ENCODE measurements at places on chromosomes 1 and 21.

- DNase-seq, result no peak
Measured at GRCh38 chr21:33088384-33088783, 18.4 kb downstream of the OLIG1 start.

- DNase-seq, result no peak
Measured at GRCh38 chr1:224087286-224087794, 26.6 kb upstream of the FBXO28 start.

- DNase-seq, result no peak
Measured at GRCh38 chr21:34511181-34511580, 829 bp downstream of the KCNE1 start.

DNA sequence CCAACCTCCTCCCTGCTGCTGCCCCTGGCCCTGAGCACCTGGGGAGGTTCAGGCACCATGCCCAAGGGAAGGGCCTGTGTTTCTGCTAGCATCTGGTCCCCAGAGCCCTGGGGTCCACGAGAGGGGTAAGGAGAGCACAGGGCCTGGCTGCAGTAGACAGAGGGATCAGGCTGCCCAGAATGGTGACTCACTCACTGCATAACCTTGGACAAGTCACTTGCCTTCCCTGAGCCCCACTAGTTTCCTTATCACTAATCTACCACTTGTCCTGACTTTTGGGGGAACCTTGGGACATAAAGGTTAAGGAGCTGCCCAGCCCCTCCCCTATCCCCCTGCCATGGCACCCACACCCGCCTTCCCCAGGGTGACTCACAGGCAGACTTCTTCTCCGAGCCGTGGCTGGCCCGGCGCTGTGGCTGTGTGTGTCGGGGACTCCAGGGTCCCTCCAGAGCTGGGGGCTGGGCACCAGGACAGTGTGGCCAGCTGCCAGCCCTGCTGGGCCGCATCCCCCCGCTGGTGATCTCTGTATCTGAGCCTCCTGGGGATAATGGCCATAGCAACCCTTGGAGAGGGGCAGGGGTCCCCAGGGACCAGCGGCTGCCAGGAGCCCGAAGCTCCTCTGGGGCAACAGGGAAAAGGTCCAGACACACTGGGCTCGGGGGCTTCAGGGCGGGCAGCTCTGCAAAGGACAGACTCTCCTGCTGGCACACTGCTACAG is 4.0 kb downstream of the ARHGEF19 start:
- DNase-seq, result no peak

GRCh38 chr1:212457740-212458338 is 25.1 kb downstream of the NENF start:
- peak; percentile 77 for DNase-seq

GRCh38 chr1:44281962-44282703 is 68.9 kb downstream of the DMAP1 start:
- DNase-seq, result no peak

GRCh38 chr1:7278045-7278444 is 492.8 kb downstream of the CAMTA1 start:
- DNase-seq, result no peak

- no peak for DNase-seq
Measured at GRCh38 chr1:205182930-205183329, 28.6 kb downstream of the DSTYK start.

DNA sequence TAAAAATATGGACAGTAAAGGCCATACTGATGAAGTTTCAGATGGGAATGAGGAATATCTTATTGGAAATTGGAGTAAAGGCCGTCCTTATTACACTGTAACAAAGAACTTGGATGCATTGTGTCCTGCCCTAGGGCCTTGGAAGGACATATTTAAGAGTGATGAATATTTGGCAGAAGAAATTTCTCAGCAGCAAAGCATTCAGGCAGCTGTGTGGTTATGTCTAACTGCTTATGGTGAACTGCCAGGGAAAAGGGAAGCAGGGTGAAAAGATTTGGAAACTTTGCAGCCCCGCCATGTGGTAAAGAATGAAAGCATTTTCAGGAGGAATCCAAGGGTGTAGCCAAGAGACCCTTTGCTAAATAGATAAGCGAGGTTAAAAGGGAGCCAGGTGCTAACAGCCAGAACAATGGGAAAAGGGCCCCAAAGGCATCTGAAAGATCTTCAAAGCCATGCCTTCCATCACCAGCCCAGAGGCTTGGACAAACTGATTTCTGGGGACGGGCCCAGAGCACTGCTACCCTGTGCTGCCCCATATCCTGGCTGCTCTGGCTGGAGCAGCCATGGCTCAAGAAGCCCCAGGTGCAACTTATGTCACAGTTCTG is 200.0 kb downstream of the PTPRU start:
- DNase-seq, result no peak

GRCh38 chr1:93021539-93022134 is 57.4 kb upstream of the MTF2 start:
- DNase-seq, result no peak

GRCh38 chr1:63693944-63694571 is 79.8 kb upstream of the ROR1 start:
- DNase-seq, result no peak

- no peak for DNase-seq
Measured at GRCh38 chr1:30184393-30185141, 538.8 kb downstream of the MATN1 start.

DNA sequence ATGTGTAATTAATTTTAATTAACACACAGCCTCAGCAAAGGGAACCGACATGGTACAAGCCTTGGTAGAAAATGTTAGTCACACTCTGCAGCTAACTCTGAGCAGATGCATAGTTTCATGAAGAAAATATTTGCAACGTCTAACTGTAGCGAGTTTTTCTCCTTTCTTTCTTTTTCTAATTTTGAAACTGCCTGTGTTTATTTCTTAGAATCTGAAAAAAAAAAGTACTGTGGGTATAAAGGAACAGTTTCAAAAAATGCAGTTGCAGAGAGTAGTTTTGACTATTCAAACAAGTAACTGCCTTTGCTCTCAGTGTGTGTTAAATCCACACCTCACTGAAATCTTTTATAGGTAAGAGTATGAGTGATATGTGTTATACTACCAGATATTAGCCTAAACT is 149.9 kb upstream of the C1orf105 start:
- no peak for DNase-seq

DNA sequence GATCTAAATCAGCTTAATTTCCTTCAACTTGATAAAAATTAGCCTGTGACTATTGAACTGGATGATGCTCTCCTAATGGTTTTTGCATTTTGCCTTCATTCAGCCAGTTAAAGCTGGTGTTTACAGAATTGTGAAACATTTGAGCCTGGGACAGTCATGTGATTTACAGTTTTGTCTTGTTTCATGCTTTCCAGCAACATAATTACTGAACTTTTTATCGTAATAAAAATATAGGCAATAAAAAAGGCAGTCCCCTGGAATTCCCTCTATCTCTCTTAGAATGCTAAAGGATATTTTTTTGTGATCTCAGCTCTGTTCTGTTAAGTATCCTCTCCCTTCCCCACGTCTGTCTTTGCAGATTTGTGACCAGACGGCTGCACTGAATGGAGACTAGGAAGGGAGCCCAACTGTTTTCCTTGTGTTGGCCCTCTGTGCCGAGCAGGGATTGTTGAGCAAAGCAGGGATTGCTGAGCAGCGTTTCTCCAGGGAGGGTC is 70.3 kb upstream of the RGL1 start:
- DNase-seq, result no peak

DNA sequence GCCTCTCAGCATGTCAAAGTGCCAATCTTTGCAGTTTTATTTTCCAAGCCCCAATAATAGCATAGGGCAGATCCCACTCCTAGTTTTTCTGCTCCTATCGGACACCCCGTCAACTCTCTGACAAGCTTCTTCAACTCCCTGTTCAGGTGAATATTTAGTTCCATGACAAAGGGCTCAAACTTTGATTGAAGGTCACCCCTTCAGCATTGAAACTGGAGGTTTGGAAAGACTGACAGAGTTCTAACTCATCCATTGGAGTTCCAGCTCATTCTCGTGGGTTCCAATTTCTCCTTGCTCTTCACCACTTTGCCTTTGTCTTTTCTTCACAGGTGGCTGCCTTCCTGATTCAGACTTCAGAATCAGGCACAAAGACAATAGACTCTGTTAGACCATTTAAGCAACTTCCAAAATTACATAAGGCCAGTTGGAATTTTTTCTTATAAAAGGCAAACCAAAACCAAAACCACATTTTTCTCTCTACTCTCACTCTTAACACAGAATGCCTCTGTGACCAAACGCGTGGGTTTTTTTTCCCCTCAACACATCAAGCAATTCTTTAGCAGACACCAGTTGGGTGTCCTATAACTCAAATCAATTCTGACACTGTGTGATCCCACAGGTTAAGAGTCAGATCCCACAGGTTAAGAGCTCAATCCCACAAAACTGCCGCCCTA is 169.3 kb upstream of the USP25 start:
- DNase-seq, result peak; percentile 3

- no peak for DNase-seq
Measured at GRCh38 chr1:46539972-46540371, 11.5 kb downstream of the KNCN start.

GRCh38 chr1:110328274-110328673 is 10.9 kb upstream of the RBM15 start:
- DNase-seq, result no peak

- DNase-seq, result peak; percentile 48
Measured at GRCh38 chr1:150150133-150151021, 661 bp downstream of the PLEKHO1 start.

GRCh38 chr1:40183055-40183710 is 22.0 kb downstream of the RLF start:
- DNase-seq, result peak; percentile 20

GRCh38 chr1:56868761-56869160 is 14.2 kb downstream of the C8A start:
- no peak for DNase-seq

DNA sequence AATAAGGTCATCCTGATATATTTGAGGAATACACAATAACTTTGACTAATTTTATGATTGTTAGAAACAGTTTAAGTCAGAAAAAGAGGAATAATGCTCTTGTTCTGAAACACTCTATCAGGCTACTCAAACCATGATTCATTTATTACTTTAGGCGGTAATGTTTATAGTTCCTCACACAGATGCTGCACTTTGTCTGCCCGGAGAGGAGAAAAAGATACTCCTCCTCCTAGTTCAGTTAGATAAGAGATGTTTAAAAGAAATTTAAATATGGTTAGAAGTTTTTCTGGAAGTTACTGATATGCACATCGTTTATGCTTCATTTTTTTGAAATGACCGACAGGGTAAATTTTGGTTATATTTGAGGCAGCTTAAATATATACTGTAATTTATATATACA is 103.0 kb downstream of the ZMYM4 start:
- DNase-seq, result no peak

DNA sequence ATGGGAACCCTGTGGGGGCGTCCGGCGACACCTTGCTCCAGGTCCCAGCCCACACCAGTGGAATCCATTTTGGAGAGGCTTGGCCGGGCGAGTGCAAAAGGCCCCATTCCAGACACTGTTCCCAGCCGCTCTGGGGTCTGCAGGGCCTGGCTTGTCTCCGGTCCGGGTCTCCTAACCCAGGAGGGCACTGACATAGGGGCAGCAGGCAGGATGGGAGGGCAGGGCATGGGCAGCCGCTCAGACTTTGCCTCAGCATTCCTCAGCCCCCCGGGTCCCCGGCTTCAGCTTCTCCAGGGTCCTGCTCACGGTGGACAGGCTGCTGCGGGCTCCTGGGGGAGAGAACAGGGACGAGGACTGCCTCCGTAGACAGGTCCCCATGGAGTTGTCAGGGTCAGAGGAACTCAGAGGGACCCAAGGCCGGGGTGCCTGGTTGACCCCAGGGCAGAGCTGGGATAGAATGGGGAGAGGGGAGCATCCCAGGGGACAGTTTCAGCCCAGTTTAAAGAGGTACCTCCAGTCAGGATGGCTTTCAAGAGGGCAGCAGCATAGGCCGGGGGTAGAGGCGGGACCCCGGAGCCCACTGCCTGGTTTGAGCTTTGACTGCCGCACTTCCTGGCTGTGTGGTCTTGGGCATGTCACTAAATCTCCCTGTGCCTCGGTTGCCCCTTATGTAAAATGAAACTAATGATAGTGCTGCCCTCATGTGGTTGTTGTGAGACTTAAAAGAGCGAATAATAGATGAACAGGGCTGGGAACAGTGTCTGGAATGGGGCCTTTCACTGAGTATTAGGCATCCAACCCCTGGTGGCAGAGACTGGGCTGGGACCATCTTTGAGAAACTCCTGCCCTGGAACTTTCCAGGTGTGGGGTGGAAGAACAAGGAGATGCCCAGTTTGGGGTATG is 3.7 kb downstream of the KNCN start:
- DNase-seq, result no peak

DNA sequence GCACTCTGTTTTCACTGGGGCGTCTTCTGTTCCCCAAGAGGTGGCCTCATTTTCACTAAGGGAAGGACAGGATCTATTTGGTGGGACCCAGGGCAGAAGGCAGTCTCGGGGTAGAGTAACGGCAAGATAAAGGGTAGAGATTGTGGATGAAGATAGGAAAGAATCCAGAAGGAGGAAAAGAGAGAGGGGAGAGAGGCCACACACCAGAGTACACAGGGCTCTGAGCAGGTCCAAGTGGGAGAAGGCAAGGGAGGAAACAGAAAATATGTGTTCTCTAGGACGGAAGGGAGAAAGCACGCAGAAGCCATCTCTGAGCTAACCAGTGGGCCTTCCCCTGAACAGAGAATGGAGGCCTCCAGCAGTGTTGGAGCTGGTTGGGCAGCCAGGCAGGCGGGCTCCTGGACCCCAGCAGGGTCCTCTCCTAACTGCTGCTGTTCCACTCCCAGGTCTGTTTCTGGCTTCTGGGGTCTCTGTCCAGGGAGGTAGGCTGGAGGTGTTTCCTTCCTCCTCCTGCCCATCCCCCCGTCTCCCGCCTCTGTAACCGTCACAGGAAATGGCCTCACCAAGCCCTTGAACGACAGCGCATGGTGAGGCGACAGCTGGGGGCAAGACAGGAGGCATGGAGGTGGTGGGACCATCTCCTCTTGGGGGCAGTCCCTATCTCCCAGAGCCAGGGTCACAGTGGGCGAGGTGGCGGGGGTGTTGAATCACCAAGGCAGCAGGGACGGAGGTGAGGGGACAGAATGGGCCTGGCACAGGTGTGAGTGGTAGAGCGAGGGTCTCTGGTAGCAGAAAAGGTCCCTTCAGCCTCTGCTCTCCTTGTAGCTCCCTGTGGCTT is 649 bp downstream of the PTPN7 start:
- DNase-seq, result peak; percentile 85

DNA sequence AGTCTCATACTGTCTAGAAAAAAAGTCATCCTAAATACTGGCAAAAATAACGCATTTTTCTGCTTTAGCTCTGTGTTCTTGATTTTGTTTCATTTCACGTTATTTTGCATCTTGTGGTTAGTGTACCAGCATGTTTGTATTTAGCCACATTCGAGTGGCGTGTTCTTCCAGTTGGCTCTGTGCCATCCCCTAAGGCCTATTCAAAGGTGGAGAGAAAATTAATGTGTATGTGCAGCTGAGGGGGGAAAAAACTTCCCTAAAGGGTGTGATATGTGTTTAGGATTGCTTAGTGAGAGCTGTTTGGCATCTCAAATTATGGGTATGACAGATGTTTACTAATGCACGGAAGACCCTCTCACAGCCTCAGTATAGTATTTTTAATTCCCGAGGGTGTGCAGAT is 12.1 kb downstream of the DNAJC16 start:
- DNase-seq, result no peak

GRCh38 chr1:214720561-214720960 is 117.6 kb downstream of the CENPF start:
- no peak for DNase-seq

GRCh38 chr21:36437745-36438128 is 42.2 kb downstream of the CLDN14 start:
- DNase-seq, result no peak
